ENCODE measurements at places on chromosomes 3 and 15. TPM values are rescaled to one million over a fixed set of nuclear protein-coding genes. Genes with fewer than 3 reads are reported as not detected.
A peak's percentile ranks its signal among the peaks of the same experiment; 100 is the strongest.

DNA sequence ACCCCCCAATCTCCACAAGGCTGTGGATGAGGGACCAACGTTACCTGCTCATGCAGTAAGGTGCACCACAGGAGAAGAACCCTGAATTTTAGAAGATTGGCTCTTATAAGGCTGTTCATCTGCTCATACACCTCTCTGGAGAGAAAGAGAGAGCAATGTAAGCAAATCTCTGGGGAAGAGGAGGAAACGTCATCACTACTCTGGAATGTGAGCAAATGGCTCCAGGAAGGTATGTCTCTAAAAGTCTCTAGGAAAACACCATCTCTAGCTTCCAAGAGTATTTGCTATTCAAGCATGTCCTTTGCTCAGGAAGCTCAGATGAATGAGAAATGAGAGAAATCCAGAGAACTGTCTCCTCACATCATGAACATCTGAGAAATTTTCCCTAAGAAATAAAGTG lies 235.4 kb downstream of the TBL1XR1 start:
- no peak overlapping the region for H3K27ac ChIP-seq
- peaks cover 4% of the 10 kb centered on the region for H3K4me1 ChIP-seq
- no peak overlapping the region for H3K4me3 ChIP-seq
- no peaks in the 10 kb centered on the region for H3K36me3 ChIP-seq
- no peak for DNase-seq

DNA sequence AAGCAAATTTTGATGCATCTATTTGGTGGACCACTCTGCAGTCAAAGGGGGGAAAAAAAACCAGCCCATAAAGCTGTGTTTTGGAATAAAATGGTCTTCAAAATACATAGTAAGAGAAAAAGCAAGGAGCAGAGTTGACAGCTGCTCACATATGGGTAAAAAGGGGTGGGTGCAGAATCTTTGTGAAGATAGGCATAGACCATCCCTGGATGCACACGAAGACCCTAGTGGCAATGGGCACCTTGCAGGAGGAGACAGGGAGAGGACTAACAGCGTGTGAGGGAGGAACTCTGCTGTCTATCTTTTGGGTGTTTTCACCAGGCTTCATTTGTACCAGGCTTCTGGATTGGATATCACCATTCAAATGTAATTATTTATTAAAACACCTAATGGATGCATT lies 43.9 kb downstream of the CTNNB1 start:
- DNase-seq = no peak
- H3K27ac ChIP-seq = peak overlapping the region; percentile 67
- peaks cover 2% of the 10 kb centered on the region for H3K36me3 ChIP-seq
- peaks cover 6% of the 10 kb centered on the region for H3K4me1 ChIP-seq

- DNase-seq = no peak
- H3K27me3 ChIP-seq = no peaks in the 10 kb centered on the region
- peaks cover 2% of the 10 kb centered on the region for H3K36me3 ChIP-seq
- H3K4me1 ChIP-seq = peaks cover 13% of the 10 kb centered on the region
- H3K4me3 ChIP-seq = no peak overlapping the region
These were observed 18.4 kb downstream of the KLF13 start for GRCh38 chr15:31344823-31345605.

GRCh38 chr15:46576646-46577395 lies 942.0 kb downstream of the SQOR start:
- peaks cover 17% of the 10 kb centered on the region for H3K4me1 ChIP-seq
- DNase-seq = peak; percentile 49
- peak overlapping the region; percentile 83 for H3K27ac ChIP-seq
- no peaks in the 10 kb centered on the region for H3K36me3 ChIP-seq

DNA sequence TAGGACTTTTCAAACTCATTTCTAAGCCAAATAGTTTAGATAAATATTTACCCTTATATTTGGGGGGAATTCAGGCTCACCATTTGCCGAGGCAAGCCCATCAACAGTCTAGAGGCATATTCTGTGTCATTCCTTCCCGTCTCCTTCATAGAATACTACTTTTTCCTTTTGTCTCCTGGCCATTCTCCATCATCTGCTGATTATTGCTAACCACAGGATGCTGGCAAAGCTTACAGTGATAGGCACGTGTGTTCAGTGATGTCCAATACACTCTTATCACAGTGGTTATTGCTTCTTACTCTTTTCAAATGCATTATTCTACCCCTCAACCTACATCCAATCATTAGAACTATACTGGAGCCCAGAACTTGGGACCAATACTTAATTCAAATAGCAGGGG lies 130.6 kb upstream of the ZBED2 start:
- no peaks in the 10 kb centered on the region for H3K27me3 ChIP-seq
- H3K4me3 ChIP-seq = no peak overlapping the region
- no peak for DNase-seq
- no peaks in the 10 kb centered on the region for H3K4me1 ChIP-seq

GRCh38 chr3:119864476-119864875 lies 82.6 kb downstream of the NR1I2 start:
- H3K4me3 ChIP-seq = no peak overlapping the region
- no peak overlapping the region for H3K27ac ChIP-seq
- DNase-seq = no peak
- no peaks in the 10 kb centered on the region for H3K27me3 ChIP-seq
- H3K4me1 ChIP-seq = no peaks in the 10 kb centered on the region
- H3K36me3 ChIP-seq = no peaks in the 10 kb centered on the region

DNA sequence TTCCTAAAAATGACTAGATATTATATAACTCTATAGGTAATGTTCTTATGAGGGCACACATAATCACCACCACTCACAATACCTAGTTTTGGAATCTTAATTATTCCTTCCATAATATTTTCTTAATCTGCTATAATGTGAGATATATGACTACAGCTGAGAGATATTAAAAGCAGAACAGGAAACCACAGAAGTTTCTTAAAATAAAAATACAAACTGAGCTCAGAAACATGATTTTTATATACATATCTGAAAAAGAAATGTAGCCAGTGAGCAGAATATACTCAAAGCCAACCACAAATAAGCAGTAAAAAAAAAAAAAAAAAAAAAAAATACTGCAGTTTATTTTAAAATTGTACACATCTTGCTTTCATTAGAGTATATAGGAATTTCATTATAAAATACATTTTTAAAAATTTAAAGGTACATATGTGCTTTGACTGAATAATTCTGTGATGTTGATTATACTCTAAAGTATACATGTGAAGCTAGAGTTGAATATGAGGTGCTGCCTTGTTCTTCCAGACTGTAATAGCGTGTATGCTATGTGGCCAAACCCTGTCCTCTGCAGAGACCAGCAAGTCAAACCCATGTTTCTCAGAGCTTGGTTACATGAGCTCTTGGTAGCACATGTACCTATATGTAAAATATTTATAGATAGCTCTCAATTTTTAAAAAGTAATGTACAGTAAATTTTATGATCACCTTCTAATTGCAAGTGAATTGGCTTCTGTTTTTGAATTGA lies 175.0 kb downstream of the UBE2E2 start:
- H3K4me3 ChIP-seq = no peak overlapping the region
- H3K27me3 ChIP-seq = no peaks in the 10 kb centered on the region
- H3K27ac ChIP-seq = no peak overlapping the region
- H3K4me1 ChIP-seq = no peaks in the 10 kb centered on the region
- DNase-seq = no peak
- no peaks in the 10 kb centered on the region for H3K36me3 ChIP-seq

GRCh38 chr15:75753145-75753544 lies 40.5 kb upstream of the CSPG4 start:
- DNase-seq = no peak
- no peak overlapping the region for H3K27ac ChIP-seq
- no peaks in the 10 kb centered on the region for H3K36me3 ChIP-seq
- H3K4me3 ChIP-seq = no peak overlapping the region
- 0 out of 2 replicates have a peak, but pooled peaks cover 5% of the 10 kb centered on the region for H3K4me1 ChIP-seq
- H3K27me3 ChIP-seq = no peaks in the 10 kb centered on the region

GRCh38 chr15:86797135-86797534 lies 717.5 kb downstream of the AGBL1 start:
- H3K4me1 ChIP-seq = no peaks in the 10 kb centered on the region
- DNase-seq = no peak
- no peak overlapping the region for H3K4me3 ChIP-seq
- H3K27ac ChIP-seq = no peak overlapping the region
- no peaks in the 10 kb centered on the region for H3K36me3 ChIP-seq

DNA sequence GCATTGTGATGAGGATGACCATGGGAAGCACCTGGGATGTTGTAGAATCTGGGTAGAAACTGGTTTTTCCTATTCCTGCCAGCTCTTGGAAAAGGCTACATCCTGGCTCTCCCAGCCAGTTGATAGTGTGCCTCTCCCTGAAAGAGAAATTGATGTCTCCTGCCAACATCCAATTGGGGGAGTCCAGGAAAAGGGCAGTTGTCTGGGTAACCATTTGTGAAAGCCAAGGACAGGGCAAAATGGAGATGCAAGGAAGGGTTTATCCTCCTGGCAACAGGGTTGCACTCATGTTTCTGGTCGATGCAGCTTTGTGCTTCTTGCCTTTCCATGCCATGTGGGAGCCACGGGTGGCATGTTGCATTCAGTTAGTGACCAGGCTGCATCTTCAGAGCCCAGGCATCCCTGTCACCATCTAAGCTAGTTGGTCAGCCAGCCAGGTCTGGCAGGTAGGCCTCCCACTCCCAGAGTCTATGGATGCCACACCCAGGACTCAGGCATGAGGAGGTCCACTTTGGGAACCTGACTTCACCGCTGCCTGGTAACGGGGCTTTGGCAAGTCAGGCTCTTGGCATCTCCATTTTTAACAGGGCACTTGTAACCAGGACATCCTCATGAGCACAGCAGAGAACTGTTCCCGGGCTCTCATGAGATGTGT lies 153.5 kb downstream of the DNAJB8 start:
- H3K36me3 ChIP-seq = no peaks in the 10 kb centered on the region
- H3K4me1 ChIP-seq = no peaks in the 10 kb centered on the region
- no peak for DNase-seq
- no peaks in the 10 kb centered on the region for H3K27me3 ChIP-seq
- no peak overlapping the region for H3K4me3 ChIP-seq
- no peak overlapping the region for H3K27ac ChIP-seq

GRCh38 chr3:185789891-185790830 lies 34.7 kb downstream of the IGF2BP2 start:
- H3K27ac ChIP-seq = no peak overlapping the region
- no peaks in the 10 kb centered on the region for H3K27me3 ChIP-seq
- H3K4me3 ChIP-seq = no peak overlapping the region
- no peak for DNase-seq
- H3K4me1 ChIP-seq = peaks cover 40% of the 10 kb centered on the region

DNA sequence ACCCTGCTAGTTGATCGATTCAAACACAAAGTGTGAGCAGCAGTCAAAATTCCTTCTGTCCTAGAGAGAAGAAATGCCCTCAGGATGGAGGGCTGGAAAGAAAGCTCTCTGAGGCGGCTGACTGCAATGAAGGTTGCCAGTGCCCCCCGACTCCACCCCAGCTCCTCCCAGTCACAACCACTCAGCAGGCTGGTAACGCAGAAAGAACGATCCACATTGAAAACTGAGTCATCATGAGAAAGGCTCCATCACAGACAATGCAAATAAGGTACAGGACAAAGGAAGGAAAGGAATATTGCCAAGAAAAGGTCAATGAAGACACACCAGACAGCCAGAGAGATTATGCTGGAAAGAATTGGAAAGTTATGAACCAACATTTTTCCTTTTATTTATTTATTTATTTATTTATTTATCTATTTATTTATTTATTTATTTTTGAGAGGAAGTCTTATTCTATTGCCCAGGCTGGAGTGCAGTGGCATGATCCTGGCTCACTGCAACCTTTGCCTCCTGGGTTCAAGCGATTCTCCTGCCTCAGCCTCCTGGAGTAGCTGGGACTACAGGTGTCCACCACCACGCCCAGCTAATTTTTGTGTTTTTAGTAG lies 17.4 kb upstream of the VGLL4 start:
- peaks cover 5% of the 10 kb centered on the region for H3K4me1 ChIP-seq
- no peak for DNase-seq
- H3K36me3 ChIP-seq = no peaks in the 10 kb centered on the region
- H3K27ac ChIP-seq = no peak overlapping the region
- H3K27me3 ChIP-seq = no peaks in the 10 kb centered on the region

- H3K4me3 ChIP-seq = no peak overlapping the region
- DNase-seq = no peak
- H3K27me3 ChIP-seq = no peaks in the 10 kb centered on the region
- peaks cover 1% of the 10 kb centered on the region for H3K36me3 ChIP-seq
- H3K27ac ChIP-seq = no peak overlapping the region
These were observed 35.0 kb upstream of the BSN start for GRCh38 chr3:49519296-49519695.

GRCh38 chr3:133442518-133442917 lies 42.7 kb downstream of the BFSP2 start:
- H3K4me1 ChIP-seq = 0 out of 2 replicates have a peak, but pooled peaks cover 3% of the 10 kb centered on the region
- no peak overlapping the region for H3K27ac ChIP-seq
- H3K4me3 ChIP-seq = no peak overlapping the region
- no peak for DNase-seq
- H3K27me3 ChIP-seq = no peaks in the 10 kb centered on the region

DNA sequence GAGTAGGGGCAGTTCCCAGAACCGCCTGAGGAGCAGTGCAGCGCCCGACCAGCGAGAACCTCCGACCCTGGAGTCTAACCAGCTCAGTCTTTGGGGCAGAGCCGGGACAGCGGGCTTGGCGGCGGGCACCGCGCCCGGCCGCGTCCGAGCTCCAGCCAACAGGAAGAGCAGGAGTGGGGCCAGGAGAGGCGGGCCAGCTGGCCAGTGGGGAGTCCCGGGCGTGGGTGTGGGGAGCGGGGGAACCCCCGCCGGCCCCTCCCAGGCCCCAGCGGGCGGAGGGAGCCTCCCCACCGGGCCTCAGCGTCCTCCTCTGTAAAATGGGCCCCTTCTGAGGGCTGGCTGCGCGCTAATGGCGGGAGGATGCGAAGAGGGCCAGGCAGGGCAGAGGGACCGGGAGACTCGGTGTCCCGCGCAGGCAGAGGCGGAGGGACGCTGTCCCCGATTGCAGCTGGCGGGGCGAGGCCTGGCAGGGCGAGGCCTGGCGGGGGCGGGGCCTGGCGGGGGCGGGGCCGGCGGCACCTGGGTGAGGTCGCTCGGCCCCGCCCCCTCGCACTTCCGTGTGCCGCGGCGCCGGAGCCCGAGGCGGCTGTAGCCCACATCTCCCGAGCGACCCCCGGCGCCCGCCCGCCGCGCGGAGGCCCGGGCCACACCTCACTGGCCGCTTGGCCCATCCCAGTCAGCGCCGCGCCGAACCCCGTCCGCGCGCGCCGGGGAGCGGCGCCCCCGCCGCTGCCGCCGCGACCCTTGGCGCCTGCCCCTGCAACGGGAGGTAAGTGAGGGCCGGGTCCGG lies at the start of gene PRKCD:
TSS of gene PRKCD (plus strand) at position 550 of the 790 bp plus-strand sequence. CDS start 17,214 bp downstream, outside the sequence.
- peaks cover 34% of the 10 kb centered on the region for H3K4me1 ChIP-seq
- H3K27me3 ChIP-seq = no peaks in the 10 kb centered on the region
- H3K27ac ChIP-seq = peak within 1 kb of the TSS; percentile 90
- DNase-seq = peak; percentile 85
- H3K36me3 ChIP-seq = no peaks in the 10 kb centered on the region

Gene PRTG
- 39.1 TPM for total RNA-seq

Gene RPL14
- 1,589 TPM for total RNA-seq

Gene CFAP20DC
- 2.2 TPM for total RNA-seq

Gene PLA2G4B
- 5.8 TPM for total RNA-seq

Gene ITIH1
- total RNA-seq = not detected

Gene USP50
- total RNA-seq = not detected

Gene CLDN16
- 0.27 TPM for total RNA-seq
